NCI-H2081 treated with DMSO at 0.1 percent for 48 hours (cell line): ENCODE measurements at places on chromosomes 2 and 18.

- DNase-seq, result no peak
Observed at GRCh38 chr18:9563331-9563730, 51.0 kb downstream of the PPP4R1 start.

DNA sequence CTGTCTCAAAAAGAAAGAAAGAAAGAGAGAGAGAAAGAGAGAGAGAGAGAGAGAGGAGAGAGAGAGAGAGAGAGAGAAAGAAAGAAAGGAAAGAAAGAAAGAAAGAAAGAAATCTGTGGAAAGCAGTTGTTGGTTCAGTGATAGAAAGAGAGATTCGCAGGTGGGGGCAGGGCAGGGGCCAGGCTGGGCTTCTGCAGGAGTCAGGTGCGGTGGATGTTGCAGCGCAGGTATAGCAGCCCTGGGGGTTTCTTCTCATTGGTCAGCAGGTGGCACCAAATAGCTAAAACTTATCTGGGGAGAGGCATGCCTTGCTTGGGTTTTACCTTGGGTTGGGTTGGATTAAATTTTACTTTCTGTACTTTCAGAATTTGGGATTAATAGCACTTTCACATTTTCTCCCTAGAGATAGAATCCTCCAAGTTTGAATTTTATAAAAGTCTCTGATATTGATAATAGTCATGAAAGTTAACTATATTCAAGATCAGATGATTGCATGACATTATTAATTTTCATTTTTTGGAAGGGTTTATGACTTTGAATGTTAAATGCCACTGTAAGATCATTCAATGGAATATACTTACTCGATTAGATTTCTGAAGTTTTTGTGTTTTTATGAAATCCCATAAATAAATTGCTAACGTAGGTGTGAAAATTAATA lies 66.6 kb downstream of the SPTBN1 start:
- peak; percentile 24 for DNase-seq

DNA sequence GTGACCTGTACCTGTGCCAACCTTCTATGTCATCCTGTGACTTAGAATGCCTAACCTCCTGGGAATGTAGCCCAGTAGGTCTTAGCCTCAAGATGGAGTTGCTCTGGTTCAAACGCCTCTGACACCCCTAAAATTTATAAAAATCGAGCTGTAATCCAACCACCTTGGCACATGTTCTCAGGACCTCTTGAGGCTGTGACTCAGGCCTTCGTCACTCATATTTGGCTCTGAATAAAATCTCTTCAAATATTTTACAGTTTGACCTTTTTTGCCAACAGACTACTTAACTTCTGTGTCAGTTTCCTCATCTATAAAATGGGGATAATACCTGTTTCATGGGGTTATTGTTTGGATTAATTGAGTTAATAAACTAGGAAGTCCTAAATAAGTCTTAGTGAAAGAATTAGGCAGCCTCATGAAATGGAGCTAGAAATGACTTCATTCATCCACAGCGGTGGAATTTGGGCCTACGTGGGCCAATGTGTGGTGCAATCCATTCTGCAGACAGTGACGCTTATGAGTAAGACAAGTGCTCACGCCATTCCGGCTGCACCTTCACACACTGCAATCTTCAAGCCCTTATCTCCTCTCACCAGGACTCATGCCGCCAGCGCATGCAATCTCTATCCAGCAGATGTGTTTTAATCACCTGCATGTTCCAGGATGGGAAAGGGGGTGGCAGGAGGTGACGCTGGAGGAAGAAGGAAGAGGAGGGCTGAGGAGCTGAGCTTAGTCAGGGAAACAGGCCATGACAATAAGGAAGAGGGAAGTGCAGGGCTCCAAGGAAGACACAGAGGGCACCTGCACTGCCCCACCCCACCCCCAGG lies 2.0 kb upstream of the UBE2F start:
- DNase-seq, result no peak

DNA sequence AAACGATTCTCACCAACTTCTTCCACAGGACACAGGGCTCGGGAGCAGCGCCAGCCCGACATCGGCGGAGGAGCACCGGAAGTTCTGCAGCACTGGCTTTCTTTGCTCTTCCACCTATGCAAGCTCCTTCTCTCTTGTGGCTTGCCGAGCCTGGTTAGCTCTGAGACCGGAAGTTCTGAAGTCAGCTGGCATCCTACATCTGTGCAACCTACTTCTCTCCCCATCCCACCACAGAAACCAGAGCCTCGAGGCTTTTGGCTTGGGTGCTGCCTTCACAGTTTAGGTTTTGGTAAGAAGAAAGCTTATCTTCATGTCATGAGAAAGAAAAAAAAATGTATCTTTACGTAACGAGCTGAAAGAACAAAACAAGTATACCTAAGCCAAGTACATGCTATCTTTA lies 111.7 kb downstream of the ANKRD44 start:
- DNase-seq, result no peak

GRCh38 chr2:158690823-158691222 lies 104.3 kb upstream of the DAPL1 start:
- no peak for DNase-seq

GRCh38 chr2:218166791-218167190 lies at the start of gene CXCR1:
Gene CXCR1 (minus strand): TSS chr2:218166962. CDS start chr2:218165211, 1,751 bp downstream.
- no peak for DNase-seq

- no peak for DNase-seq
Observed at GRCh38 chr2:31874071-31874470, 136.7 kb downstream of the MEMO1 start.

DNA sequence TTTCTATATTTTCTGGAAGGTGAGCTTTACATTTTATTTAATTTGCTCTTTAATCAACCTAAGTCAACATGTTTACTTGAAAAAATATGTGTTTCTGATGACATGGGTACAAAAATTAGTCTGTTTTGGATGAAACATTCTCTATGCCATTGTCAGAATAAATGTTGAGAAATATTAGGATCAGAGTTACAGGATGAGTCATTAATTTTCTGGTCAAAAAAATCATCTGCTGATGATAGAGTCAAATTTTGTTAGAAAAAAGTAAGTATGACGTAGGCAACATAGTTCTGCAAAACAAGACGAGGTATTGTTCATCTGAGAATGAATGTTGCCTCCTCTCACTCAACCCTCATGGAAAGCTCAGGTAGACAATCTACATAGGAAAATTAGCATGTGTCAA lies 107.6 kb upstream of the CAVIN2 start:
- DNase-seq, result no peak

DNA sequence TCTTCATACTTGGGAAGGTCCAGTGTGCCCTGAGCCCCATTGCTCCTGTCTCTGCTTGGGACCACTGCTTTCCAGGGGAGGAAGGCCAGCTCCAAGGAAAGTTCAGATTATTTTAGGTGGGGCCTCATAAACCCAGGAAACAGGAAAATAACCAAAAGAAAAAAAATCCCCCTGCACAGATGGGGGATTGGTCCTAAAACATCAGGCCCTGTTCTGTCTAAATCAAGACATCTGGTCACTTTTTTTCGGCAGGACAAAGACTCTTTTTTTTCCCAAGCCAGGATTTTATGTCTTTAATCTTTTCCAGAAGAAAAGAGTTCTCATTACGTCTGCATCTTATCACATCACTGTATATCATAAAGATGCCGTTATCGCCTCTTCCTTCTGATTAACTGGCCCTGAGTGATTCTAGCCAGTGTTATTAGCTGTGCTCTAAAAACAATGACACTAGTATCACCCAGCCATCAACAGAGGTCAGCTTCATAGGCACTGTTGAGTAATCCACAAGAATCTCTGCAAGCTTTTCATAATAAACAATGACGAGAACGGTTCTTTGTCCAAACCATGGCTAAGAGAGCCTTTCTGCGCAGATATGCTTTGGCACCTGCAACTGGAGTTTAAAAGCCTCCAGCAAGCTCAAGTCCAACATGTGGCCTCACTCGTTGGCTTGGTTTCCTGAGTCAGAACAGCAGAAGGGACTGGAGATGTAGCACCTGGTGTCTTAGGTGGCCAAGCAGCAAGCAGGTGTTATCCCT lies 138.2 kb downstream of the VAPA start:
- DNase-seq, result no peak

DNA sequence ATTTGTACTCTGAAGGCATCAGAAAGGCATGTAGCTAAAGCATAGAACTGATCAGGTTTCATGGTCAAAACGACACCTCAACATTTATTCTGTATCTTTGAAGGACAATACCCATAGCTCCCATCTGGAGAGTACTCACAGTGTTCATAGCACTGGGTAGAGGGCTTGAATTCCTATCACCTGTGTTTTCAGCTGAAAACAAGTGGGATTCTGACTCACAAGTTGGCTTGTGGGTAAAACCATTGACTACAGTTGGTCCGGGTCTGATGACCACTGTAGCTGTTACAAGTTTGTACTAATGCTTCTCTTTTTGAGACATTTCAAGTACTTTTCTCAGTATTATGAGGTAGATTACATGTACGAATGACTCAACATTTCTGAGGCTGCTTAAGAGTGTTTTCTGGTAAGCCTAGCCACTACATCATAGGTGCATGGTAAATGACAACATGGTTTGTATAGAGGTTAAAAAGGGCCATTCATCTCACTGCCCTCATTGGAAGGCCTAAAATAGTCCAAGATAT lies 68.6 kb upstream of the PELI1 start:
- DNase-seq, result no peak

GRCh38 chr18:77161961-77162360 lies 29.4 kb upstream of the MBP start:
- DNase-seq, result no peak

- DNase-seq, result no peak
Observed at GRCh38 chr2:204027091-204027490, 90.5 kb downstream of the ICOS start.

DNA sequence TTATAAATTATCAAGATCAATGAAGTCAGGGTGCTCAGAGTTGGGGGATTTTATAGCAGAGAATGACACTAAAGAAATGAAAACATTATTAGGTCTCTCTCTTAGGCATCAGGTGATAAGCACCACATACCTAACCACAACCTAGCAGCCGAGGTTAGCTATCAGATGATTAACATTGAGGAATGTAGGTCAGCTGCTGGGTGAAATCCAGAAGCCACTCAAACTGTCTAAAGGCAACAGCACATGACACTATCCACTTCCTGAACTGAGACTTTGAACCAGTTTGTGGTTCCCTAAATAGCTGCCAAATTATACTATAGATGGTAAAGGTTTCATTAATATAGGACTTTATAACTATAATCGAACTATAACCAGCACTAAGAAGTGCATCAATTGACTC lies 4.7 kb downstream of the EPG5 start:
- DNase-seq, result no peak

DNA sequence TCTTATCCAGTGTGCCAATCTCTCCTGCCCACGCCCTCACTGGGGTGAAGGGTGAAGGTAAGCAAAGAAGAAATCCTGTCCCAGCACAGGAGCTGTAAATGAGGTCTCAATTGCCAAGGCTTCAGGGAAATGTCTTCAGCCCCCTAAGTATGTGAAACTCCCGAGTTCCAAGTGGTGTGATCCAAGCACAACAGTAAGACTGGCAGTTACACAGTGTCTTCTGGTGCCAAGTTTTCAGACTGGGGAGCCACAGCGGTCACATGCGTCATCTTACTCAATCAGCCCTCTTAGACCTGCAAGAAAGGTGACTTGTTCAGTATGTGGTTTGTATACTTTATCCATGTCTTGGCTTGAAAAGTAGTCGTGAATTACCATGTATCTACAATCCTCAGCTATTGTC lies 55.0 kb upstream of the SPRED2 start:
- no peak for DNase-seq

DNA sequence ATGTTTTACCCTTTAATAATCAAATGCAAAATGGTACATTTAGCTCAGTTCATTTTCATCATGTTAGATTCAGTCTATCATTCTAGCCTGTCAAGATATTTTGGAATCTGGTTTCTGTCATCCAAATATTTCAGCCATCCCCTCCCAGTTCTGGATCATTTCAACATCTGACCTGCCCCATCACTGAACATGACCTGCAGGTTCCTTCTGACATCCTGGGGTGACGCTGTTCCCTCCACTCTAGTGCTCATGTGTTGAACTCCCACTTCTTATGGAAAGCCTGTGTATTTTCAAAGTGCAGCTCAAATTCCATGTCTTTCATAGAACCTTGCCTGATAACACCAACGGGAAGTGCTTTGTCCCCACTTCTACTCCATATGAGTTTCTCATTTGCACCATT lies 320.0 kb upstream of the TNP1 start:
- DNase-seq, result no peak

GRCh38 chr2:203741566-203741965 lies 35.1 kb downstream of the CD28 start:
- DNase-seq, result no peak

GRCh38 chr18:36757081-36757480 lies 71.7 kb downstream of the TPGS2 start:
- peak; percentile 10 for DNase-seq

GRCh38 chr18:79484661-79485621 lies 89.2 kb downstream of the NFATC1 start:
- DNase-seq, result no peak

- no peak for DNase-seq
Observed at GRCh38 chr2:224630659-224631550, 45.7 kb upstream of the CUL3 start.

DNA sequence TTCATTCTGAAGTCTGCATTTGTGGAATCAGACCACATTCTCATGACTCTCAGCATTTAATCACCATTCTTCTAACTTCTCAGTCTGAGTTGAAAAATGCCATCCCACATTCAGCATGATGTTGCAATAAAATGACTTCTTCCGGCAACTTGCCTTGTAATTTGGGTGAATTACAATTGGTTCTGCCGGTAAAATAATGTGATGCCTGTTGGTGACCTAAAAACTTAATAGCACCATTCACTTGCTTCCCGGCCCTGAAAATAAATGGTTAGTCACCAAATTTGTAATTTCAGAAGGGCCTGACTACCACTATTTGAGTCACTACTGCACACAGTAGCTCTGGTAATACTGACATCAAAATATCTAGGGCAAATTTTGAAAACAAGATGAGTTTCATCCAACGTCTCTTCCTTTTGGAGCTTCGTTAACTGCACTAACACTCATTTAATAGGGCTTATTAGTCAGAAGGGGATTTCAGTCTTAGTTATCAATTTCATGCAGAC lies 637.1 kb upstream of the CHAC2 start:
- no peak for DNase-seq

DNA sequence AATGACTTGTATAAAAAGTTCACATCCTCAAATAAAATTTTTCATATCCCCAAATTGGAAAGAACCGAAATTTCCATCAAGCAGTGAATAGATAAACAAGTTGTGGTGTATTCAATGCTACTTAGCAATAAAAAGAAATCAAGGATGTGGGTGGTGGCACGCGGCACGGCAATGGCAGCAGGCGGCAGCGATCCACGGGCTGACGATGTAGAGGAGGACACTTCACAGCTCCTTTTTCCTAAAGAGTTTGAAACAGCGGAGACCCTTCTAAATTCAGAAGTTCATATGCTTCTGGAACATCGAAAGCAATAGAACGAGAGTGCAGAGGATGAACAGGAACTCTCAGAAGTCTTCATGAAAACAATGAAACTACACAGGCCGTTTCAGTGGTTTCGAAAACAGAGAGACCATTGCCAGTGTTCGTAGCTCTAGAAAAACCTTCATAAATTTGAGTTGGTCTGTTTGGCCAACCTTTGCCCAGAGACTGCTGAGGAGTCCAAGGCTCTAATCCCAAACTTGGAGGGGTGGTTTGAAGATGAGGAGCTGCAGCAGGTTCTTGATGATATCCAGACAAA lies 9.8 kb upstream of the IL36A start:
- no peak for DNase-seq
